ENCODE measurements at places on chromosomes 7 and 10.
A peak's percentile ranks its signal among the peaks of the same experiment; 100 is the strongest.

DNA sequence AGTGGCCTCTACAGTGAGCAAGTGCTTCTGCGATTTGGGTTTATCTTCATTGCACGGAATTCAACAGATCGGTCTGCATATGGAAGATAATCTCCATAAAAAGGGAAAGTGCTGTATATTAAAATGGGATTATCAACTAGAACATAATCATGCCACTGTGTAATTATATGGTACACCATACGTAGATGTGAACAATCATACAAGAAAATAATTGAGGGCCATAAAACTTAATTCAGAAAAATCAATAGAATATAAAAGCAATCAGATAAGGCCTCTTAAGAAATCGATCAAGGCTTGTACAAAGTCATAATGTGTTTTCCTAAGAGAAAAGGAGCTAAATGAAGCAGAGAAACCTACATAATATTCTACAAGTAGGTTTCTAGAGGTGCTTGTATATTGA lies 157.5 kb upstream of the MGMT start:
- DNase-seq: no peak

GRCh38 chr10:89207181-89207800 lies at the start of gene CH25H:
Gene CH25H (minus strand): TSS chr10:89207317. CDS start chr10:89207292, 25 bp downstream.
- DNase-seq: no peak

DNA sequence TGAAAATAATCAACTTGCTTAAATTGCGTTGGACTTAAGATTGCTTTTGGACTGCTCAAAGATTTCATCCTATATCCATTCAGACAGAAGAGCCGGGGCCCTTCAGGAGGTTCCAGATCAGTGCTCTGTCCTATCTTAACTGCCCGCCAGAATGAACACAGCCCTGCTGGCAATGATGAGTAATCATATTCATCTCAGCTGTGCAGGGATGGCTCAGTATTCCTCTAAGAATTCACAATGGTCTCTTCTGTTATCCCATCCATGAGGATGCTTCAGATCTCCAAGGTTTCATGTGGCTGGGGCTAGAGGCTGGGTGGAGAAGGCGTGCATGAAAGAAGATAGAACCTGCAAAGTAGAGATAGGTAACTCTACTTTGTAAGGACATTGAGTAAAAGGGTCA lies 80.0 kb upstream of the NPVF start:
- no peak for DNase-seq

- no peak for DNase-seq
Measured at GRCh38 chr7:73995330-73995729, 32.6 kb upstream of the ELN start.

GRCh38 chr7:79199266-79199665 lies 254.2 kb downstream of the MAGI2 start:
- DNase-seq: no peak

DNA sequence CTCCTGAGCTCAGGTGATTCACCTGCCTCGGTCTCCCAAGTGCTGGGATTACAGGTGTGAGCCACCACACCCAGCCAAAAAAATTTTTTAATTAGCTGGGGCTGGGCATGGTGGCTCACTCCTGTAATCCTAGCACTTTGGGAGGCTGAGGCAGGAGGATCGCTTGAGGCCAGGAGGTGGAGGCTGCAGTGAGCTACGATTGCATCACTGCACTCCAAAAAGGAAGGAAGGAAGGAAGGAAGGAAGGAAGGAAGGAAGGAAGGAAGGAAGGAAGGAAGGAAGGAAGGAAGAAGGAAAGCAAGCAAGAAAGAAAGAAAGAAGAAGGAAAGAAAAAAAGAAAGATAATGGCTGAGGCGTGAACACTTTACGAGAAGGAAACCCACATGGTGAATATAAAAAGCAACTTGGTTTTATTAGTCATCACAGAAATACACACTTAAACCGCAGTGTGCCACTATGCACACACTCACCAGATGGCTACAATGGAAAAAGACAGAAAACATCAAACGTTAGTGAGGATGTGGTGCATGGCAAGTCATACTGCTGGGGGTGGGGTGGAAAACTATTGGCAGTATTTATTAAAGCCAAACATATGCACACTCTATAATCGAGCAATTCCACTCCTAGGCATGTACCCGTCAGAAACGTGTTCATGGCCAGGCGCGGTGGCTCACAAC lies 4.4 kb upstream of the CCL26 start:
- DNase-seq: no peak

- DNase-seq: no peak
Measured at GRCh38 chr10:66349726-66350125, 576.1 kb upstream of the LRRTM3 start.

DNA sequence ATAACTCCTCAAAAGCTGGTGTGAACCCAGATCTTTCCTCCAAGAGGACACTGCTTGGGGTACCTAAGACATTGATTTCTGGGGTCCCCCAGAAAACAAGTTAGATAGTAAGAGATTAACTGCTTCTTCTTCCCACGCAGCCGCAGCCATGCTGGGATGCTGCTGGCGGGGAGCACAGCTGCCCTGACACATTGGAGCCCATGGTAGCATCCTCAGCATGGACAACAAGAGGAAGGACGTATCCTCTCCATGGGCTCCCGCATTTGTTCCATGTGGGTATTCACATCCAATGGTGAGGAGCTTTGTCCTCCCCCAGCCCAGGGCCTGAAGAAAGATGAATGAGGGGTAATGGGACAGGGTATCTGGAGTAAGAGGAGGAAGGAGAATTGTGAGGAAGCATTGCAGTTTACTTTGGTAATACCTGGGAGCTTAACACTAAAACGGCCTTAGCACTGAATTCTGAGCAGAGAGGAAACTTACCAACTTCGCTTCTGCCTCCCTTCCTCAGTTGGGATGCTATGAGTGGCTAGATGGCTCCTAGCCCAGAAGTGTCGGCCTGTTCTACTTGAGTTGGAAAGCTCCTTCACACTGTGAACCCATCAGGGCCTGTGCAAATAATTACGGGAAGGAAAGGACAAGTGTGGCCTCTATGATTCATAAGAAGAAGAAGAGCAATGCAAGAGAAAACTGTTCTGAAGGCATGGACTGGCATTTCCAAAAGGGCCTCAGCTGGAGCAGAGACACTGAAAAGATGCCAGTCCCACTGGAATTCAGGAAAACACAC lies 43.9 kb downstream of the C10orf120 start:
- DNase-seq: no peak

DNA sequence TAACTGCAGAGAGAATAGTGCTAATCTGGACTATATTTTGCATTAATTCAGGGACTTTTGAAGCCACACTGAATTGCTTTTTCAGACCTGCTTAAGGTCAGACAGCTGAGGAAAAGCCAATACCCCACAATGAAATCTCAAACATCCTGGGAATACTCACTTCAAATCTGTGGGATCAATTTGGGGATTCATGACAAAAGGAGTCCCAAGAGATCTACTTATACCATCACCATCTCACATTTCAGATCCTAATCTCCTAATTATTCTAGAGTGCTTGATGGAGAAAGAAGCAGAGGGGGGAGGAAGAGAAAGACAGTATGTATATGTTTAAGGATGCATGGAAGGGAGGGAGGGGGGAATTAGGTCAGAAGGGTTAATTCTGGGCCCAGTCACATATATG lies 202.2 kb downstream of the CACNA2D1 start:
- peak; percentile 42 for DNase-seq

- DNase-seq: no peak
Measured at GRCh38 chr7:40538281-40538680, 403.5 kb downstream of the SUGCT start.

- DNase-seq: no peak
Measured at GRCh38 chr10:15341502-15342128, 29.5 kb downstream of the FAM171A1 start.

GRCh38 chr10:110617425-110618229 lies 26.5 kb upstream of the RBM20 start:
- no peak for DNase-seq

DNA sequence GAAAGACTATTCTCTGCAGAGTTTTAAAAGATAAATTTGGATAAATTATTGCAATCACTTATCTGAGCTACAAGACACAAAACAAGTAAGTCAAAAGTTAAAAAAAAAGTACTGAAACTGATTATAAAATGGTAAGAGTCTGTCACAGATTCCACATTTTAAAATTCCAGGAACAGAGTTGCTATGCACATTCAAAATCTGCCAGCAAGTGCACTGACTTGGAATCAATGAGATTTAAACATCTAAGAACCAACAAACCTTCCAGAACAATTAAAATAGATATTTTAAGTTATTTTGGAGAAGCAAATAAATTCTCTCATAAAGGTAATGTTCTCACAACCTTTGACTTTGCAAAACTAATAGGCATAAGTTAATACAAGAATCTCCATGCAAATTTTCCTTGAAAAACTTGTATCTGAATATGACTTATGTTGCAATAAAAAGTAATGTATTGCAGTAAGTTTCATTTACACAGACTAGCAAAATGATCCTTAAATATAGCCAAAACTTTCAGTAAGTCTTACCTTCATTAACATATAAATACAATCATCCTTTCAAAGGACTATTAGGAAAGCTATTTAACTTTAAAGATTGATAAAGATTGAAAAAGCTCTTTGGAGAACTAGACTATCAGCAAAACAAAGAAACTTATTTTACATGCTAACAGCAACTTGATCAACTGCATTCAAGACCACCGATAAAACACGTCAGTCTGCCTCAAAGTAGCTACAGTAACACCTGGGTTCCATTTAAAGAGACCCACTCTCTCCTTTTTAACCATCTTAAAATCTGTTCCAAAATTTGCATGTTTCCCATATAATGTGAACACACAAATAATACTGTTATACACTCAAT lies 4.4 kb downstream of the ETV1 start:
- no peak for DNase-seq

- DNase-seq: no peak
Measured at GRCh38 chr10:78041170-78042057, 7.8 kb downstream of the RPS24 start.

- peak; percentile 29 for DNase-seq
Measured at GRCh38 chr7:24477398-24478136, 95.7 kb upstream of the PALS2 start.

DNA sequence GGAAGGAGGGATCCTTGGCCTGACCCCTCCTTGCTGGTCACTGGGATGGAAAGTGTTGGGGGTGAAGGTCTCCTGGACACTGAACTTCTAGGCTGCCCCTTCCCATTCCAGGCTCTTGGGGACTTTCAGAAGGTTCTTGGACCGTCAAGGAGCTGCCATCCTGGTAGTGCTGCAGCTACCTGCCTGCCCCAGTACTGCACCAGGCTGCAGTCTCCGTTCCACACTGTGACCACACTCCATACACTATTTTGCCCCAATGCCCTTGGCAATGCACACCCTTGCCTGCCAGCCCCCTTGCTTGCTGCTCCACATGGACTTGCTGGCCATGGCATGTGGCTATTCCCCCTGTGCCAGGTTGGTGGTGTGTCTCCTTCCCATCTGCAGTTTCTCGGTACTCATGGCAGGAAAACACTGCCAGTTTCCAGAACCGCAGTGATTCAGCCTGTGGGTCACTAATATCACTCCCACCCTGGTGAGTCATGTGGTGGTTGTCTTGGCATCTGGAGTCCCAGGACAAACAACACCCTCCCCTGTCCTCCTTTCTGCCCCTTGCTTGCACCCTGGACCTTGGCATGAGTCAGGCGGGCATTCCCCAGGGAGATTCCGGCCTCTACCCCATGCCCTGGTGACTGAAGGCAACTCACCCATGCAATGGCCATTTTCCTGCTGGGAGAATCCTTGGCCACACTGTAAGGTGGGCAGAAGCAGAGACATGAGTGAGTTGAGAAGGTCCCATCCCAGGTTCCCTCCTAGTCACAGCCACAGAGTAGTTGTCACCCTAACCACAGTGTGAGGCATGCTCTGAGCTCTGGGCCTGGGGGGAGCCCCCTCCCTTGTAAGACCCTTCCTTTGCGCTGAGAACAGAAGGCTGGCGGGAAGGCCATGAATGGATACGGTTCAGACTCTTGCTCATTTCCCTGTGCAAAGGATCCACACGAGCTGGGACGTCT lies 32.8 kb downstream of the GOLGA7B start:
- no peak for DNase-seq

GRCh38 chr10:20105931-20106330 lies 289.7 kb downstream of the PLXDC2 start:
- DNase-seq: no peak

GRCh38 chr7:156456032-156456431 lies 184.5 kb upstream of the RNF32 start:
- DNase-seq: no peak

DNA sequence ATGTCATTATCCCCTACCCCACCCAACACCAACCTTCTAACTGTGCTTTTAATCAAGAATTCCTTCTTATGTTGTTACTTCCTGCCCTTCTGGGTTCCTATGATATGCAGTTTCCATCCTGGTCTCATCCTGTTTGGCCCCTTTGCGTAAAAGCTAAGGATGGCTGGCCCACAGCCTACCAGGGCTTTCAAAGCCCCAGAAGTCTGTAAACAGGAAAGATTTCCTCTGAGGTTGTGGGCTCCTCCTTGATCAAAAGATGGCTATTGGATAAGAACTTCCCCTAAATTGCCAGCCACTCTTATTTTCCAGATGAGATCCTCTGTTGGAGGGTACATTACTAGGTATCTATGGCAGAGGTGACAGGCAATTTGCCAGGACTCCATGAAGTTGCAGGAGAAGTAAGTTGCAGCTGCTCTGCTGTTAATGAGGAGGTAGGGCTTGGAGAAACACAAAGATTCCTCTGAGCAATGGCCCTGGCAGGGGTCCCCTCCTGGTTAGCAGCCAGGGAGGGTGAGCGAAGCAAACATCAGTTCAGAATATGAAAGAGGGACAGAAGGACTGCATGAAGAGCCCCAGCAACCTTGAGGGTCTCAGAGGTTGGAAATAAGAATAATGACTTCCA lies 32.1 kb downstream of the NRP1 start:
- DNase-seq: no peak

DNA sequence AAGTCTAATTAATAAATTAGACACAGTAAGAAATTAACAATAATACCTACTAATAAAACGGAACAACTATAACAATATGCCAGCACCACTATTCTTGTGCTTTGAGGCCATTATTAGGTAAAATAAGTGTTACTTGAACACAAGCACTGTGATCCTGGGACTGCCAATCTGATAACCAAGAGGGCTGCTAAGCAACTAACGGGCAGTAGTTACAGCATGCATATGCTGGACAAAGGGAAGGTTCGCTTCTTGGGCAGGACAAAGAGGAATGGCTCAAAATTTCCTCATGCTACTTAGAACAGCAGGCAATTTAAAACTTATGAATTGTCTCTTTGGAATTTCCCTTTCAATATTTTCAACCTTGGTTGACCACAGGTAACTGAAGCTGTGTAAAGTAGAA lies 718.6 kb downstream of the SORCS3 start:
- DNase-seq: no peak

DNA sequence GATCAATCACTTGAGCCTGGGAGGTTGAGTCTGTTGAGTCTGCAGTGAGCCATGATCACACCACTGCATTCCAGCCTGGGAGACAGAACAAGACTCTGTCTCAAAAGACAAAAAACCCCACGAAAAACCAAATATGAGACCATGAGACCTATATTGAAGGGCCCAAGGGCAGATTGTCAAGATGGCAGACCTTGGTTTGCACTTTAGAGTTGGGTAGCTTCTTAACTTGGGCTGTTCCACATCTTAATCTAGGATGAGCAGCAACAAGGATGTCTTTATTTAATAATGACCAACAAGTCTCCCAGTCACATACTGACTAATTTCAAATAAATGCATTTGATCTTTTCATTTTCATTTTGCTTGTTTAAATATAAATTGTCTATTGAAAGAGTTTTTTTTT lies 43.8 kb downstream of the KAT6B start:
- no peak for DNase-seq

- DNase-seq: no peak
Measured at GRCh38 chr7:141042222-141043193, 27.8 kb upstream of the MRPS33 start.
